ENCODE measurements at places on chromosomes 2 and 18. TPM values are rescaled to one million over a fixed set of nuclear protein-coding genes. Genes with fewer than 3 reads are reported as not detected.

The FBLN7 gene
- total RNA-seq: 4.0 TPM

The CPO gene
- total RNA-seq: 0.47 TPM

The STPG4 gene
- 0.23 TPM for total RNA-seq

The BMP10 gene
- total RNA-seq: not detected

The ANKRD30B gene
- 0.23 TPM for total RNA-seq

The IL36G gene
- total RNA-seq: not detected

The LONRF2 gene
- total RNA-seq: not detected

The MARCO gene
- not detected for total RNA-seq

The AOX1 gene
- 3.2 TPM for total RNA-seq

The SERPINB5 gene
- not detected for total RNA-seq

The RASGRP3 gene
- total RNA-seq: 4.1 TPM

The RAD51AP2 gene
- under 0.01 TPM for total RNA-seq

The UGT1A10 gene
- not detected for total RNA-seq

The GPAT2 gene
- total RNA-seq: 12.7 TPM

The AGXT gene
- not detected for total RNA-seq

The COPS9 gene
- 63.1 TPM for total RNA-seq

The CNDP1 gene
- total RNA-seq: not detected

The ZCCHC2 gene
- 13.6 TPM for total RNA-seq

The RPIA gene
- 6.5 TPM for total RNA-seq

The TNFRSF11A gene
- total RNA-seq: 0.68 TPM

The ERBB4 gene
- 5.0 TPM for total RNA-seq

The SNTG2 gene
- not detected for total RNA-seq

The CCDC85A gene
- total RNA-seq: 2.8 TPM

The ZEB2 gene
- 187 TPM for total RNA-seq

The UGT1A3 gene
- total RNA-seq: not detected

The CLASP1 gene
- total RNA-seq: 22.3 TPM

The PRSS56 gene
- total RNA-seq: not detected

The C2orf80 gene
- not detected for total RNA-seq

The SCG2 gene
- total RNA-seq: 36.4 TPM

The LIMS2 gene
- 2.9 TPM for total RNA-seq

The SERPINB13 gene
- total RNA-seq: not detected

The RESP18 gene
- total RNA-seq: not detected

The EVX2 gene
- total RNA-seq: not detected

The CRYGD gene
- total RNA-seq: not detected

The ABCG8 gene
- total RNA-seq: not detected

The CAPN14 gene
- total RNA-seq: 0.12 TPM

The MAP3K19 gene
- total RNA-seq: not detected

The REEP1 gene
- total RNA-seq: not detected

The PLCD4 gene
- total RNA-seq: 4.0 TPM

The CD207 gene
- not detected for total RNA-seq

The AMER3 gene
- total RNA-seq: not detected

The FBXO48 gene
- total RNA-seq: 0.23 TPM

The CRIM1 gene
- total RNA-seq: 175 TPM

The DTNB gene
- 3.9 TPM for total RNA-seq

The ST8SIA5 gene
- not detected for total RNA-seq

The SANBR gene
- 8.5 TPM for total RNA-seq

The MATN3 gene
- 1.1 TPM for total RNA-seq

The PROC gene
- total RNA-seq: not detected

The KIAA2012 gene
- under 0.01 TPM for total RNA-seq

The METTL8 gene
- total RNA-seq: 9.2 TPM

The CNRIP1 gene
- 14.1 TPM for total RNA-seq

The CACNB4 gene
- 0.15 TPM for total RNA-seq

The HOXD3 gene
- total RNA-seq: not detected

All from smooth muscle cell of the coronary artery (primary cell).